ENCODE measurements at places on chromosomes 11 and 22.

GRCh38 chr11:130261571-130261970 lies 53.1 kb downstream of the ZBTB44 start:
- no peak for DNase-seq

DNA sequence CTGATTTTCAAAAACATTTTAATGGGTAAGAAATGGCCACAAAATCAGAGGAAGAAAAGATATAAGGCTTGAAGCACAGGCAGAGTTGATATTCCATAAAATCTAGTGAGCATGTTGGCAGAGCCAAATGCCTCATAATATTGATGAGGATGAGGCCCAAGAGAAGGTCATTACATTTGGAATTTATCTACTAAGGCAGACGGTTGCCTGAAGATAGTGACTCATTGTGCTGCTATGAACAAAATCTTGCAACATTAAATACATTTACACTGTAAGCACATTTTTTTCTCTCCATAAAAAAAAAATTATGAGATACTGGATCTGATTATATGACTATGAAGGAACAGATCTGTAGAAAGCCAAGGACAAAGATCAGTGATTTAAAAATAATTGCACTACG lies 881.4 kb upstream of the CHORDC1 start:
- no peak for DNase-seq

DNA sequence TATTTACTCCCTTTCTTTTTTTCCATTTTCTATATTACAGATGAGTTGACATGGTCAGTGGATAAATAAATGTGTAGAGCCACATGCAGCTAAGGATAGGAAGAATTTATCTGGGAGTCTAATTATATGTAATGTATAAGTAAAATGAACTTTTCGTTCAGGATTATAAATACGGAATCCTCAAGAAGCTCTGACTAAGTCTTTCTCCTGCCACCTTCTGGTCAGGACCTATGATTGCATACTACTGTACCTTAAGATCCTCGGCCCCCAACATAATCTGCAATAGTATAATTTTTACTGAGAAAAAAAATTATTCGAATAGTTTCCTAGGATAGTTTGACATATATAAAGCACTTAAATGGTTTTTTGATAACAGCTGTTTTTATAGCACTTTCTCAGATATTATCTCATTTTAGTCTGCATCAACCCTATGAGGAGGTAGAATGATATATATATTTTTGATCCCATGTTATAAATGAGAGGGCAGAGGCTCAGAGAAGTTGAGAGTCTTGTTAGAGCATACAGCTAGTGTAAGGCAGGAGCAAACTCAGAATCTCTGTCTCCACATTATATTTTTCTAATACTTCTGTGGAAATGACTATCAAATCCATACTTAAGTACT lies 36.1 kb downstream of the CCDC90B start:
- DNase-seq: no peak

DNA sequence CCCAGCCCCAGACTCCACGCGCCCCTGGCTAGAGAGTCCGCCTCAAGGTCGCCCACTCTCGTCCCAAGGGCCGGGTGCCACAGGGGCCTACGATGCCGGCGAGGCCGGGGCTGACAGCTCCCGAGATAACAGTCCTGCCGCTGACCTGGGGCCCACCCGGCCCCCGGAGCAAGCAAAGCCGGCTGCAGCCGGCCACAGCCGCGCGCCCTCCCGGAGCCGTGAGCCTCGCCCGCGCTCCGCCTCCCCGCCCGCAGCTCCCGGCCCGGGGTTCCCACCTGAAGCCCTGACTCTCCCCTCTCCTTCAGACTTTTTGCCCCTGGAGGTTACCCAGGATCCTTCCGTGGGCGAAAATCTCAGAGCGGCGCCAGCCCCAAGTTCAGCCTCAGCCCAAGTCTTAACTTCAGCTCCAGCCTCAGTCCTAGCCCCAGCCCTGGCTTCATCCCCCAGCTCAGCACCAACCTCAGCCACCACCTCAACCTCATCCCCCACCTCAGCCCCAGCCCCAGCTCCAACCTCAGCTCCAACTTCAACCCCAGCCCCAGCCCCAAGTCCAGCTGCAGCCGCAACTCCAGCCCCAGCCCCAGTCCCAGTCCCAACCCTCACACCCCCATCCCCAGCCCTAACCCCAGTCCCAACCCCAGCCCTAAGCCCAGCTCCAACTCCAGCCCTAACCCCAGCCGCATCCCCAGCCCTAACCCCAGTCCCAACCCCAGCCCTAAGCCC lies 1.7 kb downstream of the KLHDC7B start:
- DNase-seq: no peak

DNA sequence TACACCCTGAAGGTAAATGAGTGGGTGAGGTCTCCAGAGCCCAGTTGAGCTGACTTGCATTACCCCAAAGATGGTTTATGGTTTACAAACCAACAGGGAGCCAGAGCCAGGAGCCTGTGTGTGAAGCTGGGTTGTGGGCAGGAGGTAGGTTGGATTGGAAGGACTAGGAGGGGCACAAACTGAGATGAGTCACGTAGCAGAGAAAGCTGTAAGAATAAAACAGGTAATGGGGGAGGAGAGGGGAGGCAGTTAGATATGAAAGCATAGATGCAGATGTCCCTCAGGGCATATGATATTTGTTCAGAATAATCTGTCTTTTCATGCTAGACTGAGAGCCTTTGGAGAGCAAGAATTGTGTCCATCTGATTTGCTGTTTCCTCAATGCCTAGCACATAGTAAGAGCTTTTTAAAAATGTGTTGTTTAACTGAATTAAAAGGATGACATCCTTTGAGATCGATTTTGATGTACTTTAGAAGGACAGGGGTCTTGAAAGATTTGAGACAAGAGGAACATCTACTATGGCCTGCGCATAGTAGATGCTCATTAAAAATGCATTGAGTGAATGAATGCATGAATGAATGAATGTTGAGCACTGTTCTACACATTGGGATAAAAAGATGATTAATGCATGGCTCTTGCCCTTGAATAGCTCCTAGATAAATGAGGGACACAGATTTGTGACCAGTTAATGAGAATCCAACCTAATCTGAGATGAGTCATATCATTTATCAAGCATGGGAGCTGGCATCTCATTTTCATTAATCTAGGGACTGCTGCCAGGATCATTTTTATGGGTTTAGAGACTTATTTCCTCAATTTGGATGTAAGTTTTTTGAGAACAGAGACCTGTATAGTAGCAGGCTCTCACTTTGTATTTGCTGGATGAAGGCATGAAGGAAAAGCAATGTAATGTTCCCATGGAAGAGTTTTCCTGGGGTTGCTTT lies 175.8 kb upstream of the BDNF start:
- no peak for DNase-seq

DNA sequence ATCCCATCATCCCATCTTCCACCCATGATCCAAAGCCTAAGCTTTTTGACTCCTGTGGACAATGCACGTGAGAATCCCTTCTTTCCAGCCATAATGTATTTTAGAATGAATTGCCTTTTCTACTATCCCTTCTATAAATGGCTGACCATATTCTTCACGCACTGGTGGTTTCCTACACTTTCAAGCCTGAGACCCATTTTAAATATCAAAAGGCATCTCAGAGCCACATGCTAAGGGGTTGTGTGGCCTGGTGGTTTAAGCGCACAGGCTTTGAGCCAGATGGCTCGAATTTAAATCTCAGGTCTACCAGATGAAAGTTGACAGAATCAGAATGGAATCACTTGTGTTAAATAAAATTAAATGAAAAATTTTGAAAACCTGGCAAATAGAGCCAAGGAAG lies 54.5 kb downstream of the C11orf91 start:
- DNase-seq: no peak

DNA sequence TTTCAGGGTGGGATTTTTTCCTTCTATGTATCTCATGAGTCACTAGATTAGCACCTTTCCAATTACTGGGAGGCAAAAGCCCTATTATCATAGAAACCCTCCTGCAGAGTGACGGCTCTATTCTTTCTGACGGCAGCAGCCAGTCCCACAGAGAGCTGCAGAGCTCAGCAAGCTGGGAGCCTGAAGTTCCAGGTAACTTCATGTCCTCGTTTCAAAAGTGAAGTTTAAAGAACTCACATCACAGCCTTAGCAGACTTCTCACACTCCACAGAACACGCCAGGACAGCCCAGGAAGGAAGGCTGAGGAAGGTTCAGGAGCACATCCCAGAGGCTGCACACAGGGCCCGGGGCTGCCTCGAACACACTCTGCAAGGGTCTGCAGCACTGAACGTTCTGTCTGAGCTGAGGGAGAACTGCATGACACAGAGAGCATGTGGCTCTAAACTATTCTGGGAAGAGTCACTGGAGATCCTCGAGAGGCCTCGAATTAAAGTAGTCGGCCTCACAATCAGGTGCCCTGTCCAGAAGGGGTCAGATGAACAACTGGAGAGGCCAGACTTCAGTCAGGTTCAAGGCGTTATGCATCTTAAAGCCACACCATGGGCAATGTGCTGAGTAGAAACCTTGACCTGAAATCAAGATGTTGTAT lies 104.2 kb upstream of the DRD2 start:
- no peak for DNase-seq

- no peak for DNase-seq
These were observed 642 bp upstream of the C11orf58 start for GRCh38 chr11:16737818-16738192.

DNA sequence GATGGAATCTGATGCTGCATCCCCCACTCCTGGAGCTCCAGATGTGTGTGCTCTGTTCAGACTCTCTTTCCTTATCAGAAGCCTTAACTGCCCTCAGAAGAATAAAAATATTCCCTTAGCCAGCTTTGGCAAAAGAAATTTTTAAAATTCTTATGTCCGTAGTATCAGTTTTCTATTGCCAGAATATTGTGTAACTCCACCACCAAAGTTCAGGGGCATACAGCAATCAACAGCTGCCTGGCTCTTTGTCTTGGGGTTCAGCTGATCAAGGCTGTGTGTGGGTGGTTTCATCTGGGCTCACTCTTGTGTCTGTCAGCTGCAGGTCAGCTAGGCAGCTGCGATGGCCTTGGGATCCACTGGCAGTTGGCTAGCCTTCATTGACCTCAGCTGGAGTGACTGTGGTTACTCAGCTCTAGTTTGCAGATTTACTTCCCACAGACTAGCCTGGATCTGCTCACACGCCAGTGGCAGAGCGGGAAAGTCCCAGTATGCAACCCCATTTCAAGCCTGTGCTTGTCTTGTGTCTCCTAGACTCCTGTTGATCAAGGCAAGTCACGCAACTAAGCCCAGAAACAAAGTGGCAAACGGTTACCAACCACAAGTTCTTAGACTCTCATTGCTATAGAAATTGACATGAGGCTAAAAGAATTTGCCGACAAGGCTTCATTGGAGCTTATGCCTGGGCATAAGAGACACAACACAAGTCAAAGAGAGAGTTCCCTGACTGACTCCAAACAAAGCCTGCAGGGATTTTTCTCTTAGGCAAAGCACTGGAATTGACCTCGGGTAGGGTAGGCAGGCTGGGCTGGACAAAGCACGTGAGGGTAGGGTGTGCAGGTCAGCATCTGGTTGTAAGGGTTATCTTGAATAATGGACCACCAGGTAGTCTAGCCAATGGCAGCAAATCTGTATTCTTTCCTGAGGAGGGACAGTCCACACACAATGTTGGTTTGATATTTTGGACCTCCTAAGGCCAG lies 7.5 kb downstream of the TMEM138 start:
- DNase-seq: no peak

DNA sequence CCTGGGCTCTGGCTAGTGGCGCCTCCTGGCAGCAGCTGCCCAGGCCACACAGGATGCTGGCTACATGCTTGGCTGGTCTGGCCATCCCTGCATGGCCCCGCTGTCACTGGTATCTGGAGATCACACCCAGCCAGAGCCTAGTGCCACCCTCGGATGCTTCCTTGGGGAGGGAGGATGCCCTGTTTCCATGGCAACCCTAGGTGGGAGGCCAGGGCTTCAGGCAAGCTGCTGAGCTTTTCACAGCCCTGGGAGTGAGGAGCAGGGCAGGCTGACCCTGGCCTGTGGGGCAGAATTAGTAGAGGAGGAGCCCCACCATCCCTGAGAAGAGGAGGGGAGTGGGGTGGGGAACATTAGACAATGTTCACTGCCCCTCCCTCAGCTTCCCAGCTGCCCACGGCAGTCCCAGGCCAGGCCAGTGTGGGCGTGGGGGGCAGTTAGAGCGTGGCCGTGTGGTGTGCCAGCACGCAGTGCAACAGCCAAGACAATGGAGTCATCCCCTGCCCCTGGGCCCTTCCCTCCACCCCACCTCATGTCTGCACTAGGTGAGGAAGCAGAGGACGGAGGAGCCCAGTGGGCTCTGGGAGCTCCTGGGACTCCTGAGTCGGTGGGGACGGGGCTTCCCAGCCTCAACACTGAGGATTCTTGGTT lies 50.4 kb downstream of the PARVB start:
- no peak for DNase-seq

- DNase-seq: no peak
These were observed 61.5 kb upstream of the EP300 start for GRCh38 chr22:41030891-41031290.

DNA sequence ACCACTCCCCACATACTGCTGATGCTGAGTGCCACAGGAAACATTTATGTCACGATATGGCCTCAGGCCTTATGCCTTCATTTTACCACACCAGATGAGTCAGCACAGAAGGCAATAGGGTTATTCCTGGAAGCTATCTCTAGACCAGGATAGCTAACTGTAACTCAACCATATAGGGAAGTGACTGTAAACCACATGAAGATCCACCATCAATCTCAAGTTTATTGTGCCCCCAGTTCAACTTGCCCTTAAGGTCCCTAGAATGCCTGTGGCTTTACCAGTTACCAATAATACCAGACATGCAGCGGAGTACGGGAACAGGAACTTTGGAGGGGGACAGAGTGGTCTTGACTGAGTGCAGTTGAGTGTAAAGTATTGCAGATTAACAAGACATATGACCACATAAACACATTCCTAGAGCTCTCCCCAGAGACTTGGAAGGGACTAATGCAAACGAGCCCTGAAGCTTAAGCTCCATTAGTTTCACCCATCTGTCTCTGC lies 180.9 kb downstream of the KIF18A start:
- no peak for DNase-seq

- no peak for DNase-seq
These were observed 15.8 kb downstream of the IL17RA start for GRCh38 chr22:17100621-17101020.

- DNase-seq: no peak
These were observed 78.5 kb upstream of the OR5AK2 start for GRCh38 chr11:56910046-56910773.

DNA sequence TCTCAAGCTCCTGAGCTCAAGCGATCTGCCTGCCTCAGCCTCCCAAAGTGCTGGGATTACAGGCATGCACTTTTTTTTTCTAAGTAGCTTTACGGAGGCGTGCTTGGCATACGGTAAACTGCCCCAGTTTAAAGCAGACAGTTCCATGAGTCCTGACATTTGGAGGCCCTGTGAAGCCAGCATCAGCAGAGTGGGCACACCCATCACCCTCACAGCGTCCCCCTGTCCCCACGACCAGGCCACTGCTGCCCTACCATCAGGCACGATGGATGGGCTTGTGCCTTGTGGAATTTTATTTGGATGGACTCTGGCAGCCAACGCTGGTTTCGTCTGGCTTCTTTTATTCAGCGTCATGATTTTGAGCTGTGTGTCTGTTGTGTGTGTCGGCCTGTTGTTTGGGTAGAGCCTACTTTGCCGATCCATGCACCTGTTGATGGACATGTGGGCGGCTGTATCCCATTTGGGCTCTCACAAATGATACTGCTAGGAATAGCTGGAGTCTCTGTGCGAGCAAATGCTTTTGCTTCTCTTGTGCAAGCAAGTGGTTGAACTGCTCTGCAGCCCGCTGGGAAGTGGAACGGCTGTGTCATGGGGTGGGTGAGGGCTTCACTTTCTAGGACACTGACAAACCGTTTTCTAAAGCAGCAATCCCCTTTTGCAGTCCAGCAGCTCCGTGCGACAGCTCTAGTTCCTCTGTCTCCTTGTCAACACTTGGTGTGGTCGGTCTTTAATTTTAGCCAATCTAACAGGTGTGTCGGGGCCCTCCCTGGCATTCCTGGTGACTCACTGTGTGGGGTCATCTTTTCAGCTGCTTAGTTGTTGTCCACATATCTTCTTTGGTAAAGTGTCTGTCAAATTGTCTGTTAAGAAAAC lies 23.8 kb downstream of the KCNQ1 start:
- no peak for DNase-seq

All from T-helper 9 cell (primary cell).